ENCODE measurements at places on chromosomes 2 and 18. TPM values are rescaled to one million over a fixed set of nuclear protein-coding genes. Genes with fewer than 3 reads are reported as not detected.

The CRYGC gene
- total RNA-seq = not detected

The CELF4 gene
- total RNA-seq = not detected

The SCN2A gene
- 2.1 TPM for total RNA-seq

The LONRF2 gene
- under 0.01 TPM for total RNA-seq

The UGT1A9 gene
- not detected for total RNA-seq

The FBLN7 gene
- total RNA-seq = 0.99 TPM

The STAT4 gene
- 0.51 TPM for total RNA-seq

The POTEC gene
- total RNA-seq = not detected

The FAP gene
- 96.1 TPM for total RNA-seq

The UPP2 gene
- not detected for total RNA-seq

The CNDP1 gene
- not detected for total RNA-seq

The CCDC74A gene
- total RNA-seq = 5.9 TPM

The CTAGE1 gene
- under 0.01 TPM for total RNA-seq

The MROH2A gene
- total RNA-seq = not detected

The ORC4 gene
- total RNA-seq = 21.1 TPM

The CEP76 gene
- 8.5 TPM for total RNA-seq

The NEU2 gene
- total RNA-seq = not detected

The DSC2 gene
- under 0.01 TPM for total RNA-seq

The C2orf72 gene
- total RNA-seq = 0.33 TPM

The CLEC4F gene
- total RNA-seq = not detected

The IL36G gene
- total RNA-seq = not detected

The TNFRSF11A gene
- 0.66 TPM for total RNA-seq

The AMER3 gene
- not detected for total RNA-seq

The TAF1B gene
- 32.9 TPM for total RNA-seq

The CD207 gene
- total RNA-seq = not detected

The HAAO gene
- total RNA-seq = 2.8 TPM

The GKN2 gene
- not detected for total RNA-seq

The CAPN14 gene
- total RNA-seq = 0.17 TPM

The CRYGD gene
- not detected for total RNA-seq

The RAMP1 gene
- 16.4 TPM for total RNA-seq

The ITGB6 gene
- not detected for total RNA-seq

The ARHGAP28 gene
- 27.2 TPM for total RNA-seq

The BCL2 gene
- total RNA-seq = 3.6 TPM

The AGPS gene
- total RNA-seq = 22.1 TPM

The COL3A1 gene
- total RNA-seq = 925 TPM

The CXCR1 gene
- not detected for total RNA-seq

The ANKRD30B gene
- total RNA-seq = under 0.01 TPM

The RBBP8 gene
- 21.0 TPM for total RNA-seq

The ZNF407 gene
- total RNA-seq = 13.9 TPM

All from fibroblast of lung (primary cell).